GM12891 (cell line): ENCODE measurements at places on chromosomes 2 and 18.

DNA sequence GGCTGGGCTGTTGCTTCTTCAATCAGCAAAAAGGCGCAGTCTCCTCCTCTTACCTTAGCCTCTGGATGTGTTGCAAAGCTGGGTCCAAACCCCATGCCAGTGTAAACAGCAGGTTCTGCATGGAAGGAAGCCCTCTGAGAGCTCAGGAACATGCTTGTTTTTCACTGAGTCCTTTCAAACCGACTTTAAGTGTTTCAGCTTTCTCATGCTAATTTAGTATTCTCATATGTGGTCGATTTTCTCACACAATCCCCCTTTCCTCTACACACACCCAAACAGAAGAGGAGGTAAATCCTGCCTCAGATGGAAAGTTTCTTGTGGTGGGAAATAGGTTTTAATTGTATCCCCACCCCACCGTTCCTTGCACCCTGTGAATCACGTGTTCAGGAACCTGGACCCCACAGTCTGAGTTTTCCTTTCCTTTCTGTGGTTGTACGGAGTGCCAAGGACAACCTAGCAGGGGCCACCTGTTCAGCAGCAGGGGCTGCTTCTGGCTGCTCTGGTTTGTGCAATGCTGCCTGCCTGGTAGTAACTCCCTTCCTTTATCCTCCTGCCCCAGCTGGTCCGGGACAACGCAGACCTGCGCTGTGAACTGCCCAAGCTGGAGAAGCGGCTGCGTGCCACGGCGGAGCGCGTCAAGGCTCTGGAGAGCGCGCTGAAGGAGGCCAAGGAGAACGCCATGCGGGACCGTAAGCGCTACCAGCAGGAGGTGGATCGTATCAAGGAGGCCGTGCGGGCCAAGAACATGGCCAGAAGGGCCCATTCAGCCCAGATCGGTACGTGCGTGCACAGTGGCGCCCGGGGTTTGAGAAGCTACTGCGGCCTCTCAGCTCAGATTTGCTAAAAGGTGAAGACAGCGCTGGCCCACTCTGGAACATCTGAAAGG is 28.7 kb upstream of the LYPD6B start:
- no peak for DNase-seq

DNA sequence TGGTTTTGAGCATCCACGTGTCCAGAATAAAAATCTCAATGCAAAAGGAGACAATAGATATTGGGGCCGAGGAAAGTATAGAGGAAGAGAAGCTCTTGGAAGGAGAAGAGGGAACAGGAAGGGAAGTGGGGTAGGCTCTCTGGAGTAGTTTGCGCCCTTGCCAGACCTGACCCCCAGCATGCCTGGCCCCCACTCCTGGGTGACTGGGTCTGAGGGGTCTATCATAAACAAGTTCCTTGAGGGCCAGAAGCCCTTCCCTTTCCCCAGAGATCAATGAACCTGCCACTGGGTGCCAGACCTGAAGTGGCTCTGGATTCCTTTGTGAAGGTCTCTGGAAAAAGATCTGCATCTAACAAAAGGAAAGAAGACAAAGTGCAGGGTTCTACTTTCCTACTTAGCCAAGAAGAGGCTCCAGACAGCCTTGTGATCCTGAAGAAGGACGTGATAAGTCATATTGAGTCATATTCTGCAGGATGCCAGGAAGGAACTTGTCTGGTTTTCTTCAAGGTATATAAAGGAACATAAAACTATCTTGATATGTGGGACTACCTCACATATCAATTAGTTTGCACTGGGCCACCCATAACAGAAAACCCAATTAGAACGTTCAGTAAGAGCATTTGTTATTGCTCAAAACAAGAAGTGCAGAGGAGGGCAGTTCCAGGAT is 18.7 kb upstream of the ATOH8 start:
- no peak for DNase-seq

DNA sequence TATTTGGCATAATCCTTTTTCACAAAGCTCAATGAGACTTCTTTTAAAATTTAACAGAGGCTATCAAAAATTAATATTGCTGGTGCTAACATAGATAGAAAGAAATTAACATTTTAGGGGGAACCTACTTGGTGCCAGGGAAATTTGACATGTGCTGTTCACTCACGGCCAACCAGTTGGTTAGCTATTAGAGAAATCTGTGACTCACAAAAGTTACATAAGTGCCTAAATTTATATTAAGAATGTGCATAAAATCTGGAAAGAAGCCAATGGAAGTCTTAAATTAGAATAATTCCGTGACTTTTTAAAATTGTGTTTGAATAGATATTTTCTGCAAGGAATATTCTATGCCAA is 184.3 kb upstream of the MAP2 start:
- DNase-seq: no peak

DNA sequence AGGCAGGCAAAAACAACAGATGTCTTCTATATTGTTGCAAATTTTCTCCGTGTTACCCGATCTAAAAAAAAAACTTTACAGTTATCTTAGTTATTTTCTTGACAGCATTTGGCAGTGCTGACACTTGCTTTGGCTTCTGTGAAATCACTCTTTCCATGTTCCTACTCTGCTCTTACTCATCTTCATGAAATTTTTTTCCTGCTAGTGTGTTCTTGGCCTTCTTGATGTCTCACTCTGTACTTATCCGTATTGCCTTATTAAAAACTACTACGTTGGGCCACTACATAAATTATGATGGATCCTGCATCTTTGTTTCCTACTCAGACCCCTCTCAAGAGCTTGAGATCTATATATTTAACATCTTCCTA is 134.4 kb downstream of the IKZF2 start:
- no peak for DNase-seq
